LNCaP clone FGC (cell line): ENCODE measurements at places on chromosomes 2 and 18.

DNA sequence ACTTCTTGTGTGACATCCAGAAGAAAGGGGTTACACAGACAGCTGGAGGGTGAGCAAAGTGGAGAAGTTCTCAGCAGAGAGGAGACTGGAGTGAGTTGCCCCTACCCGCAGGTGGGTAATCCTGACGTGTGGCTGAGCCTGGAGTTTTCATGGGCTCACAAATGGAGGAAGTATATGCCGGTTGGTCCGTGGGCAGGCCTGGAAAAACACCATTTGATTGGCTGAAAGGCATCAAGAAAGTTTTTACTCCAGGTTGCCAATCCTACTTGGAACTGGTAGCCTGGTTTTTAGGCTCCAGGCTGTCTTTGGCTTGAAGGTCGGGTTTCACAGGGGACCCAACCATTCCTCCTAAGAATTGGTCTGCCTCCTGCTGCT, 1177.4 kb upstream of the LRRTM1 start:
- DNase-seq = no peak

GRCh38 chr18:34746614-34747013, 36.5 kb downstream of the DTNA start:
- no peak for DNase-seq

GRCh38 chr2:236928380-236929037, 157.2 kb upstream of the COPS8 start:
- no peak for DNase-seq

- no peak for DNase-seq
These were observed 822 bp upstream of the GPD2 start for GRCh38 chr2:156435396-156435717.

GRCh38 chr2:62663411-62663810, 42.1 kb upstream of the EHBP1 start:
- no peak for DNase-seq

- DNase-seq = no peak
These were observed 371.8 kb upstream of the FANCL start for GRCh38 chr2:58612973-58613372.
